D721Med (cell line): ENCODE measurements at places on chromosomes 5 and 9.

DNA sequence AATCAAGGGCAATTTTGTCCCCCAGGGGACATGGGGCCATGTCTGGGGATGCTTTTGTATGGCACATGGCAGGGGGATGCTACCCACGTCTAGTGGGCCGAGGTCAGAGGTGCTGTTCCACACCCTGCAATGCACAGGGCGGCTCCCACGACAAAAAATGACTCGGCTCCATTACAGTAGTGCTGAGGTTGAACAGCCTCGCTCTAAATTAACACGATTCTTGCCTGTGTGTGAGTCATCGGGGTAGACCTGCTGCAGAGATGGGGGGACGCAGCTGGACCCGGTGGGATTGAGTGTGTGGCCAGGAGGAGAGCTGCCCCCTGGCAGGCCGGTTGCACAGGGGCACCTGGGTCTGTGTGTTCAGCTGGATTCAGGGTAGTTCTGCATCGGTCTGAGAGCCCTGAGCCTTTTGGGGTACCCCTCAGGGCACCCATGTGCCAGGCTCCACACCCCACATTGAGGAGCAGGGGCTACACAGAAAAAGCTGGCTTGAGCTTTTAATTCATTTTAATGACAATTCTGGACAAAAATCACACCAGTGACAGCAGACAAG, 20.0 kb upstream of the COL5A1 start:
- no peak for DNase-seq

GRCh38 chr5:113202287-113202686, 225.7 kb downstream of the DCP2 start:
- DNase-seq, result no peak

DNA sequence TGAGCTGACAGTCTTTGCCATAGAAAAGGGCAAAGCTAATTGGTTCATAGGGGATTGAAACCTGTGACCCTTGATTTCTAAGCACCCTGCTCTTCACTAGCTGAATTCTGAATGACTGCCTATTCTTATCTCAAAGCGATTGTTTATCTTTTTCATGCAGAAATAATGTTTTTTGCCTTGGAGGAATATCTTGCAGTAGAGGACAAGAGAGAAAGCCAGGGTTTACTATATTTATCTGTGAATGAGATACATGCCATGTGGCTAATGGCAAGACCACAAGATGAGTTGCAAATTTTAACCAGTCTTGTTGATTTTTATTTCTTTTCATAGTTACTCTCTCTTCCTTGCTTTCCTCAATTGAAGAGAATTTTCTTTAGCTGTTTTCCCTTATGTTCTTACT, 185.0 kb downstream of the CNTLN start:
- DNase-seq, result no peak

DNA sequence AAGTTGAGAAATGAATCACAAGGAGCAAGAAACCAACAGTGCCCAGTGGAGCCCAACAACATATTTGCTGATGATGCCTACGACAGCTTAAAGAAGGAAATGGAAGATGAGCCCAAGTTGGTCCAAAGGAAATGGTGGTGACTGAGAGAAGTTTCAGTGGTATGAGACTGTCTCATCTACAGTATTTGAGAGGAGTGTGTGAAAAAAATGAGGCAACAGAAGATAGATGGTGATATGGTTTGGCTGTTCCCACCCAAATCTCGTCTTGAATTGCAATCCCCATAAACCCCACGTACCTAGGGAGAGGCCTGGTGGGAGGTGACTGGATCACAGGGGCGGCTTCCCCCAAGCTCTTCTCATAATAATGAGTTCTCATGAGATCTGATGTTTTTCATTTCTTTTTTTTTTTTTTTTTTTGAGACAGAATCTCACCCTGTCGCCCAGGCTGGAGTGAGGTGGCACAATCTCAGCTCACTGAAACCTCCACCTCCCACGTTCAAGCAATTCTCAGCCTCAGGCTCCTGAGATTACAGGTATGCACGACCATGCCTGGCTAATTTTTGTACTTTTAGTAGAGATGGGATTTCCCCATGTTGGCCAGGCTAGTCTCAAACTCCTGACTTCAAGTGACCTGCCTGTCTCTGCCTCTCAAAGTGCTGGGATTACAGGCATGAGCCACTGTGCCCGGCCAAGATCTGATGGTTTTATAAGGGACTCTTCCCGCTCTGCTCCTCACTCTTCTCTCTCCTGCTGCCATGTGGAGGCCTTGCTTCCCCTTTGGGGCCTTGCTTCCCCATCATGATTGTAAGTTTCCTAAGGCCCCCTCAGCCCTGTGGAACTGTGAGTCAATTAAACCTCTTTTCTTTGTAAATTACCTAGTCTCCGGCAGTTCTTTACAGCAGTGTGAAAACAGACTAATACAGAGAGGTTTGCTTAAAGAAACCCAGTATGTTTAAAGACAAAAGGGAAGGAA, 30.2 kb downstream of the EFCAB9 start:
- no peak for DNase-seq

GRCh38 chr5:31825518-31826068, 186.7 kb downstream of the PDZD2 start:
- no peak for DNase-seq

DNA sequence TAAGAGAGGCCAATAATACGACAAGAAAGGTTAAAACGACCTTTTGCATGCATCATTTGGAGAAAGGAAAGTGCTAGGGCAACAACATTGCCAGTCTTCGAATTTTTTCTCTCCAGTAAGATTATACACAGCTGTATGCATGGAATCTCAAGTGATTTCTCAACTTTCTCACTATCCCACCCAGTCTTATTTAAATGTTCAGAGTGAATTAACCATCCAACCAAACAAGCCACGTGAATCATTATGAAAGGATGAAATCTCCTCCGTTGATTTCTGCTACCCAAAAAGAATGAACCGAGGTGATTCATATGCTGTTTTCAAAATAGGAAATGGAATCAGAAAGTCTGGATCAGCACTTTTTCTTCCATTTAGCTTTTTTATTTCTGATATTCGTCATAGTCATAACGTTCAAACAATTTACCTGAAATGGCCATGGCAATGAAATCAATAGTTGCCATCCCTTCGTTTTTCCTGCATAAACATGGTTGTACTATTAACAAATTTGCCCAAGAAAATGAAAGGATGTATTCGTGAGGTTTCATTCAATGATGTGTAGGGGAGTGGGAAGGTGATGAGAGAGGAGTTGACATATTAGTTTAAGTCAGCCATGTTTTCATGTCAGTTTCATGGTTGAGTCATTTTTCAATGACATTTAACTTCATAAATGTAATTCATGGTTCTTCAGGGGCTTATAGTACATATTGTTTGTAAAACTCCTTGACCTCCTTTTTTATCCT, 170.9 kb upstream of the WWC1 start:
- DNase-seq, result no peak

DNA sequence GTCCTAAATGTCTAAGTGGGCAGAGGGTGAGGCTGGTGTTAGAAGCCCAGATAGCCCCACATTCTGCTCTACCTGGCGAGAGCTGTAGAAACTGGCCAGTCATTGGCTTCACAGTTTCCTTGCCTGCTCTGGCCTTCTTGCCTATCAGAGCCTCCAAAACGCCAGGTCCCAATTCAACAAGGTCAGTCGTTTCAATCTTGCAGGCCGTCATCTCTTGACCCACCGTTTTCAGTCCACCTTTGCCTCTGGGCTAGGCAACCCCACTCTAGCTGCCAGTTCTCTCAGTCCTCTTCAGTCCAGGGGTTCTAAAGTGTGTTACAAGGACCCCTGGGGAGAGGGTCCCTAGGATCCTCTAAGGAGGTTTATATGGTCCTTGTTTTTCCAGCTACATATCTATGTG, 20.0 kb upstream of the TIFAB start:
- no peak for DNase-seq

GRCh38 chr9:133767625-133768024, 29.5 kb upstream of the SARDH start:
- no peak for DNase-seq

- DNase-seq, result peak; percentile 86
These were observed 831 bp downstream of the ODF2 start for GRCh38 chr9:128456613-128457061.

DNA sequence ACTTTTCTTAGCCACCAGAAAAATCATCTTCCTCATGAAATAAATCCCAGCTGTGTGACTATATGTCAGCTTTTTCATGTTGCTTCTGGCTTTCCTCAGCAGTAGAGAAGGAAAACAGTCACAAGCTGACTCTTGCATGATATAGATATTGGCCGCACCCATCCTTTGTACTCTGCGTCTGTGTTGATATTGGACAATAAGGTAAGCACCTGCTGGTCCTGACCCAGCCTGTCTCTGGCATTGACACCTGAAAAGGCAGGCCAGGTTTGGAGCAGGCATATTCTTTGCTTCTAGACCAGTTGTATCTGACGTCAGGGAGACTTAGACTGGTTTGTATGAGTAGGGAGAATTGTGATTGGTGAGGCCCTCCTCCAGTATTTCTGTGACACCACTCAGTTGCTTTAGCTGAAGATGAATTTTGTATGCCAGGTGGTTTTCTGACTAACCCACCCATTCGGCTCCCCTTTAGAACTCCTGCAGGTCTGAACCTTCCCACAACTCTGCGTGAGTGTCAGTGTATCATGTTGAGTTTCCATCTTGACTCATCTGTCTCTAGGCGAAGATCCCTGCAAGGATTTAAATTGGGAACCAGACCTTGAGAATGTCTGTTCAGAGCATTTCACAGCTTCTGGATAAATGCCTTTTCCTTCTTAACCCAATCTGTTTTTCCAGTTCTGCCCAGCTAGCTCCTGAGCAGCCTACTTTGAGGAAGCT, 151.2 kb upstream of the RUSC2 start:
- no peak for DNase-seq

DNA sequence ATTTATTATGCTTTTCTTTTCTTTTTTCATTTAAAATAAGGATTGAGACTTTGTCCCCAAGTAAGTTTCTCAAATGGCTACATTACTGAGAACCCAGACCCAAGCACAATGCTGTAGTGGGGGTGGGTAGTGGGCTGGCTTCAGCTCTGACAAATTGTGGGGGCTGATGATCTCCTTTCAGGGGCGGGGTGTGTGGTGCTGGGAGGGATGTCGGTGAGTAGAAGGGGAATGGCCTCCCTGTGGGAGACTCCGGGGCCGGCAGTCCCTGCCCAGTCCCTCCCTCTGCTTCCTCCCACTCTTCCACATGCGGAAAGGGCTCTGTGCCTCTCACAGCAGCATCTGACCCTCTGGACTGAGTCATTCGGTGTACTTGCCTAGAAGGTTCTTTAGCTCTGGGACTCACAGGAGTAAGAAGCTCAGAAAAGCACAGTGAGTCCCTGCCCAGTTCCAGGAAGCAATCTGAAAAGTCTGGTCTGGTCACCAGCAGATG, 14.3 kb downstream of the CD180 start:
- no peak for DNase-seq

- no peak for DNase-seq
These were observed 111.5 kb upstream of the CDH12 start for GRCh38 chr5:22964632-22965031.

DNA sequence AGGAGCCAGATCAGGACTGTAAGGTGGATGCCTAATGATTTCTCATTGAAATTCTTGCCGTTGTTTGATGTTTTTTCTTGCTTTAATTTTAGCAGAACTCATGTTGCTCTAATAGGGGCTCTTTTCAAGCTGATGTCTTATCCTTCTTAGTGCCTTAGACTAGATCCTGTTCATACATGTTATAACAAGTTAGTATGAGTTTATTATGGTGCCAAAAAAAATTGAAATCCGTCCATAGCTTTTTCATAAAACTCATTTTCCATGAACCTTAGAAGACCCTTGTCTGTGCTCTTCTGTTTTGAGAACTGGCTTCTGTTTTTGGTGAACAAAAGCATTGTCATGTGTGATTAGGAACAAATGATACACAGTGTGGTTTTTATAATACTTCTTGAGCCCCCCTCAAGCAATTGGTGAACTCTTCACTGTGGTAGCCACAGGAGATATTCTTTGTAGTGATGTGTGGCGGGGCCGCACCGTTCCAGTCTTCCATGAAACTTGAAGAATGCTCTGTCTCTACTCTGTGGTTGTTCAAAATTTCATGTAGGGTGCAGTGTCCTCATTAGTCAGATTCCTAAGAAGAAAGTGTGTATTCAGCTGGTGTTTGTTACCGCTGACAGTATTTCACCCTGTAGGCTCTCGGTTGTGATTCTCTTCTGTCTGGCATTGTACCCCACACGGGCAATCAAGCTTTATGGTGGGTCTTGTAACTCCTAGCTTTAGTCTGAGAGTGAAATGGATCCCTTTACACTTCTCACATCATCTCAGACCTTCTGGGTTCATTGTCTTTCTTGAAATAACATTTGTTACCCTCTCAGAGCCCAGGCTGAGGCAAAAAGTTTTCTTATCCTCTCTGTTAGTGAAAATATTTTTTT, 10.7 kb downstream of the OTULIN start:
- DNase-seq, result no peak

- DNase-seq, result no peak
These were observed 160.6 kb downstream of the TAF11L14 start for GRCh38 chr5:17794815-17795214.

DNA sequence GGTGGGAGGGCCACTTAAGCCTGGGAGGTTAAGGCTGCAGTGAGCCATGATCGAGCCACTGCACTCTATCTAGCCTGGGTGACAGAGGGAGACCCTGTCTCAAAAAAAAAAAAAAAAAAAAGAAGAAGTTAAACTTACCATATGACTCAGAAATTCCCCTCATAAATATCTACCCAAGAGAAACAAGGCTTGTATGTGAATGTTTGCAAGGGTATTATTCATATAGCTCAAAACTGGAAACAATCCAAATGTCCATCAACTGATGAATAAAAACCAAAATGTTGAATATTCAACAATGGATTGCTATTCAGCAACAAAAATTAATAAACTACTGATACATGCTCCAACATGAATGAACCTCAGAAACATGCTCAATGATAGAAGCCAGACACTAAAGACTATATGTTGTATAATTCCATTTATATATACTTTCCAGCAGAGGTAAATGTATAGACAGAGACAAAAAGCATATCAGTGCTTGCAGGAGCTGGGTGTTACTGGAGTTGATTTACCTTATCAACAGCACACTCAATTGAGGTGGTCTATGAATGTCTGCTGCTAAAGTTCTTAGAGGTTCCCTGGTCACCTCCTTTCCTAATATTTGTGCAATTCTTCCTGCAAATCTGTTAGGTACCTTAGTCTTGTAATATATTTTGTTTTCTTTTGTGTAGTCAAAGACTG, 5.3 kb upstream of the SREK1 start:
- no peak for DNase-seq

DNA sequence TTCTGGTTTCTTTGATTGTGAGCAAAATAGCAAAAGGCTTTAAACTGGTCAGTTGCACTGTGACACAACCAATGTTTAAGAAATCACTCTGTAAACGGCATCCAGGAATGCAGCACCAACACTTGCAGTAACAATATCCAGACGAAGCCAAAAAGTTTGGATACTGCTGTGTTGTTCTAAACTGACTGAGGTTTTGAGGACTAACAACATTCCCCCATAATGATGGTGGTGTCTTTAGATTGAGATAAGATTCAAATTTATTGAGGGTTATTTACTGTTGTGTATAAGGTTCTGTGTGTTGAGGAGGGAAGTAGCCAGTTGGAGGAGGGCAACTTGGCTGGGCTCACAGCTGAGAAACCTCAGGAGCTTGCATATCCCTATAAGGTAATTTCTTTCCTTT, 353.6 kb downstream of the BNC2 start:
- no peak for DNase-seq

GRCh38 chr5:81303563-81303962, 2.2 kb downstream of the ZCCHC9 start:
- no peak for DNase-seq
